NCI-H187 (cell line): ENCODE measurements at places on chromosomes 6 and 20.

DNA sequence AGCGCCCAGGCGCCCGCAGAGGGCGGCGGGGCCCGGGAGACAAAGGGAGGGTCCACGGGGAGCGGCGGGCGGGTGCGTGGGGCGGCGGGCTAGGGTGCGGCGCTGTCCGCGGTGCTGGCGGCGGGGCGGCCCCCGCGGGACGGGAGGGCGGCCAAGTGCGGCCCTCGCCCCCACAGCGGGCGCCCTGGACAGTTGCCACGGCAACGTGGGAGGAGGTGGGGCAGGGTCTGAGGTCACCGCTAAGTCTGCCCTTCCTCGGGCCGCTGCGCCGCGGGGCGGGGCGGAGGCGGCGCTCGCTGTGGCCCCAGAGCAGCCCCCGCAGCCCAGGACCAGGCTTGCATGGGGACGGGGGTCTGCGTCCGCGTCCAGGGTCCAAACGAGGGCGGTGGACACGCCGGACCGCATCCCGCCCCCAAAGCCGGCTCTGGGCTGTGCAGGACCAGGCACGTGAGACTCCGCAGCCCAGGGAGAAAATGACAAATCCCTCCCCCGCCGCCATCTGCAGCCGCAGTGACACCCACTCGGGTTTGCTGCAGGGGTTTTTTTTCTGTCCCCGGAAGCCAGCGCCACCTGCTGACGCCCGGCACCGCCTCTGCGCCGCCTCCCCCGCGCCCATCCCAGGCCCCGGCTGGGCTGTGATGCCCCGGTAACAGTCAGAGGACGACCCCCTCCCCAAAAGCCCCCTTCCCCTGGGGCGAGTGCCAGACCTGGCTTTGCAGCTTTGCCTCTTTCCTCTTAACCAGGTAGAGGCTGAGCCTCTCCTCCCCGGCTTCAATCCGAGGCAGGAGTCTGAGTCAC lies 36.8 kb downstream of the YTHDF1 start:
- no peak for DNase-seq

- DNase-seq, result no peak
These were observed 56.0 kb downstream of the MDN1 start for GRCh38 chr6:89763550-89763949.

DNA sequence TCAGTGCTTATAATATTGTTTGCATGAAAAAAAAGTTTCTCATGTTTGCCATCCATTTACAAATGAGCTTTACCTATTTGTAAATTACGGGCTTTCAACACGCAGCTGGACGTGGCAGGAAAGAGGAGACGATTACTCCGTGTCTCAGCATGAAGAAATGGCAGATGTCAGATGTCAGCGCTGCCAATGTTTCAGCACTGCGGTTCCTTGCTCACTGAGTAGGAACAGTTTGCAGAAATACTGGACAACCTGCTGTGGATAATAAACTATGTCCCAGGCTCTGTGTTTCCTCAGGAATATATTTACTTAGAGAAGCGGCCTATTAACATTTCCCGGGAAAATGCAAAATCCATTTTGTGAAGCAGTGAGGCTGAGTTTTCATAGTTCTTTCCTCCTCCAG lies 22.7 kb downstream of the RAMACL start:
- DNase-seq, result no peak

DNA sequence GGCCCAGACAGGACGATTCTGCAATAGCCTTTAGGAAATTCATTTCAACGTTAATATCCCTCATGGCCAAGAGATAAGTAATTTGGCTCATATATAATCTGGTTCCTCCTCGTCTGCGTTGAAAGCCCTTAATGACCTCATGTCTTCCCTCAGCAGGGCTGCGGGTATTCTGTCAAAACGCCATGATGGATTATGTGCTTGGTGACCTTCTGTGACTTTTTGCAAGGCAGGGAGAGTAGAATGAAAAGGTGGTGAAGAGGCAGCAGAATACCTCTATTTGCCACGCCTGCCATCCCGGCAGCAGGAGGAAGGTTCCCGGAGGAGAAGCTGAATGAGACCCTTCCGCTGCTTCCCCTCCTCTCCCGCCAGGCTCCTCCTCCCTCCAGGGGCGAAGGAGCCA lies 41.1 kb upstream of the SPACA1 start:
- no peak for DNase-seq

- no peak for DNase-seq
These were observed 134.4 kb upstream of the STMND1 start for GRCh38 chr6:16967470-16967817.

DNA sequence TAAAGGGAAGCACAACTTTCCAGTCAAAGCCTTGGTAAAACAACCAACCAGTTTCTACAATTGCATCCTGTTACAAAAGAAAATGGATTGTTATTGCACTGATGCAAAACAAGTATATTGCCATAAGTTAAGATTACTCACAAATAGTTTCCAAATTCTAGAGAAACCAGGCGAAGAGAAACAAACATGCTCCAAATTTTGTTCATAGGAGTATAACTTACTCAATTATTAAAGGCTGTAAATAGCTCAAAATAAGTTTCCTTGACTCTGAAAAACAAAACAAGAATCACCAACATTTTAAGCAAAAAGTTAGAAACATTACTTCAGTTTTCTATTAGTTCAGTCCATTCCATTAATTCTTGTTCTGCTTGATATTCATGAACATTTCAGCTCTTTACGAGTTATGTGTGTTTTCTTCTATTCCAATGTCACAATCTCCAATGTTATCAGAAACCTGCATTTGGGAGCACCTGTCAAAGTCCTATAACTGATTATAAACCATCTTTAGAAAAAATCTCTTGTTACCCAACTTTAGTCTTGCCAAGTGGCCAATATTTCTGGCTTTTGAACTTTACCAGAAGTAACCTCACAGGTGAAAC lies 137.9 kb upstream of the THBS2 start:
- DNase-seq, result no peak
